ENCODE measurements at places on chromosomes 2 and 18.
A peak's percentile ranks its signal among the peaks of the same experiment; 100 is the strongest.

DNA sequence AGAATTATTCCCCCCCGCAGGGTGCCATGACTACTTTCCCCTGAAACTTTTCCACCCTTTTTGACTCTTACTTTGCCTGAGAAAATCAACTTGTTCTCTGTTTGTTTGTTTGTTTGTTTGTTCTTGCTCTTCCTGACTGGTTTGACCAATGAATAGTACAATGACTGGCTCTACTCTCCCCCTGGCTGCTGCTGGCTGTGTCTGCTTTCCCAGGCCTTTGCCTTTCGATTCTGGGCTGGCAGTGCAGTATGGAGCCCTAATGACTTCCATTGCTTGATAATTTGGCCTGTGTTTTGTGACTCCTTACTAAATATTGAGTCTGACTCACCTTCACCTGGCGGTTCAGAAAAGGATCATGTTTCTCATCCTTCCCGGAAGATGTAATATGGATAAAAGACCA is 241.1 kb downstream of the TMEM182 start:
- DNase-seq = no peak

- no peak for DNase-seq
Measured at GRCh38 chr2:200467806-200468681, 41.8 kb downstream of the KCTD18 start.

DNA sequence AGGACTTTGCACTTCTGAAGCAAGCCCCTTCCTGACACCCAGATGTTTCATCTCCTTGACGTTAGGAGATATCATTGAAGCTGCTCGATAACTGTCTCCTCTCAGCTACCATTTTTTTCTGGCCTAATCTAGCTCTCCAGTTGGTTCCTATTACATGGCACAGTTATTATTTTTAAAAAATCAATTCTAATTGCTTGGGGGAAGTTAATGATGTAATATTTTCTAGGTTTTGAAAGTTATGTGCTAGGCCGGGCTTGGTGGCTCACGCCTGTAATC is 22.5 kb upstream of the RAB31 start:
- no peak for DNase-seq

DNA sequence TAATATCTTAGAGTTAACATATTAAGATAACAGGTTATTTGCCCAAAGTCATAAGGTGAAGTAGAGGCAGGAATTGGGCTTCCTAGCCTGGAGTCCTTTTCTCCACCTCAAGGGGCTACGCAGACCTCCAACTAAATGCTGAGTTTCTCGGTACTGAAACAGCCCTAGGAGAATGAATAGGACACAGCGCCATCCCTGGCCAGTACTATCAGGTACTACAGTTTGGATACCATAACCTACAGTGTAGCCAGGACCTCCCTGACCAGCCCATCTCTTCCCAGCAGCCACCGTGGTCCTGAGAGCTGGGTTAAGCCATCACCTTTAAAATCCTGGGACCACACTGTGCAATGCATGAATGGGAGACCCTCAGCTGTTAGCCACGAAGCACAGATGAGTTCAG is 15.7 kb downstream of the CASP8 start:
- DNase-seq = no peak

GRCh38 chr2:57959390-57959789 is 87.2 kb upstream of the VRK2 start:
- DNase-seq = no peak

- no peak for DNase-seq
Measured at GRCh38 chr2:71619230-71619741, 165.9 kb downstream of the DYSF start.

- peak; percentile 88 for DNase-seq
Measured at GRCh38 chr2:69683170-69683971, 39.8 kb upstream of the AAK1 start.

DNA sequence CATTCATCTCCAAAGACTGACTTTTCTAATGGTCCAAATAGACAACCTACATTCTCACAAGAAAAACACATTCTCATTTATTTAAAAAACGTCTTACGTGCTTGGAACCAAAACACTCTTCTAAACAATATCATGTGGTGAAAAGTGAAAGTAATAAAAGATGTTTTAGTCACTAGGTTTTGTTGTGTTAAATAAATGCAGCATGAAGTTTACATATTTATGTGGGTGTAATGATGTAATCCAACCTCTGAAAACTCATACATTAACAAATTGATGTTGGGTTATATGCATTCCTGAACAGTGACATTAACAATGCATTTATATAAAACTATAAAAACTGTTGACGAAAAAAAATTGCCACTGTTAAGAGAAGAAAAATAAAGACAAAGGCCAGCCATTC is 55.1 kb upstream of the ACVR2A start:
- DNase-seq = peak; percentile 54

GRCh38 chr18:75215663-75216062 is 5.1 kb downstream of the TSHZ1 start:
- no peak for DNase-seq

DNA sequence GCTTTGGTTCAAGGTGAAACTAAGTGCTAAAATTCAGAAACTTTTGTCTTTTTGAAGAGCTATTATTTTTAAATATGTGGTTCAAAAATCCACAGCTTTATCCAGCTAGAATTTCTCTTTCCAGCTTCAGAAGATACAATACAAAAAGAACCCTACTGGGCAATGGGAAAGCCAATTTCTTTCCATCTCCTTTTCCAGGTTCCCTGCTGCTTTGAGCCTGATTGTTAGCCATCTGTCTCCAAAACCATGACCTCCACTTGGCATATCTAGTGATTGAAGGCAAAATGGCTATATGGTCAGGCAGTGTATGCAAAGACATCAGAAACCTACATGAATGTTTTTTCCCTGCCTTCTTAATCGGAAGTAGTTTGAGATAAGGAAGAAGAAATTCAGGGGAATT is 134.1 kb downstream of the KCNH7 start:
- no peak for DNase-seq

- no peak for DNase-seq
Measured at GRCh38 chr2:30232801-30233130, 1.4 kb downstream of the LBH start.

DNA sequence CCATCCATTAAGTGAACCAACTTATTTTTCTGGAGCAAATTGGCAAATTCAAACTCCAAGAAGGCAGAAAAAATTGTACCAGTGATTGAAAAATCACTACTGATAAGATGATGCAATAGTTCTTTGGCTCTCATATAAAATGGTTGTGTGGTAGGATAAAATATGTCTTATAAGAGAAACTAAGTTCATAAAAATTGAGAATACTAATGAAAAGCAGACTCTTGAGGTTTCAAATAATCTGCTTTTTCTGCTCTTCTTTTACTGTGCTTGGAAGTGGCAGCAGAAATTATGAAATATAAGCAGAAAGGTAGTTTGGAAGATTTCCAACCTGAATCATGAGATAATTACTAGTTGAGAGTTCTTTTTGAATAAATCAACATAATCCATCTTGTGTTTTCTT is 61.9 kb downstream of the PPP1R1C start:
- peak; percentile 36 for DNase-seq
